ENCODE measurements at places on chromosomes 5 and 9.

DNA sequence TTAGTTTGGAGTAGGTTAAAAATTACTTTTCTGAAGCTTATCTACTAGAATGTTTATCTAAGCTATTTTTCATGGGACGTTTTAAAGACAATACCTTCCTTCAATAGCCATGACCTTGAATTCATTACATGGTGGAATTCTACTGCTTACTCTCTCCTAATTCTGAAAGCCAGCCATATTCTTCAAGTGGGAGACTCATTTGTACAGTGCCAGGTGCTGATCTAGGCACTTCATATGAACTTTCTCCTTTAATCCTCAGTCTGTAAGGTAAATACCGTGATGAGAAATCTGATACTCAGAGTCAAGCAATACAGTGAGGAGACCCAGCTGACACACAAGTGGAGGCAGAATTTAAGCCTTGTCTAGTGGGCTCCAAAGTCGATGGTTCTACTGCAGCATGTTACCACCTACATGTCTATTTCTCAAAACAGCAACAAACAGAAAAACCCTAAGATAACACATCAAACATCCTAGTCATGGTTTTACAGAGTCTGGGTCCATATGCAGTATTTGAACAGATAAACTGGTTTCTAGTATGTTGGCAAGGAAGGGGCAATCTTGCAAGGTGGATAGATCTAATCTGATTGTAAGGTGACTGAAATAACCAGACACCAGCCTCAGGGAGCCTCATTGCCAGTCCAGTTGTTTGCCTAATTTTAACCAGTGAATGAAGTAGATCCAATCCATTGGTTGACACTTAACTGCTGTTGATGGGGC is 243.7 kb downstream of the PIK3R1 start:
- DNase-seq, result no peak

DNA sequence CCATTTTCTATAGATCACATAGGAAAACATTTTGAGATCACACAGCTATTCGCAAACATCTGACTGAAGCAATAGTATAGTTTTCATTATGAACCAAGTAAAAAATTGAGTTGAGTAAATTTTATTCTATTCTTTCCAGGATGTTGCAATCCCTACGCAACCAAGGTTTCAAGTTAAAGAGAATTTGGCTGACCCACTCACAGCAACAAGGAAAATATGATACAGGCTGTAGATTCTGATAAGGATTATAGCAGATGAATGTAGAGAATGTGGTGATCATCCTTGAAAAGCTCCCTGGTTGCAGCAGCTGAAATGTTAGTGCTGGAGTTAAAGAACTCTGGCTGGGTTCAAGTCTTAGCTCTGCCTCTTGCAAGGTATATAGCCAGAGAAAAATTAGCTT is 4.7 kb downstream of the ABCA1 start:
- no peak for DNase-seq

- no peak for DNase-seq
Observed at GRCh38 chr9:113042884-113043657, 13.5 kb downstream of the ZFP37 start.

GRCh38 chr9:89881431-89881830 is 276.6 kb downstream of the GADD45G start:
- no peak for DNase-seq

- no peak for DNase-seq
Observed at GRCh38 chr9:137236936-137237421, 4.1 kb upstream of the TUBB4B start.

GRCh38 chr9:126000731-126001580 is 253.8 kb downstream of the PBX3 start:
- DNase-seq, result no peak

DNA sequence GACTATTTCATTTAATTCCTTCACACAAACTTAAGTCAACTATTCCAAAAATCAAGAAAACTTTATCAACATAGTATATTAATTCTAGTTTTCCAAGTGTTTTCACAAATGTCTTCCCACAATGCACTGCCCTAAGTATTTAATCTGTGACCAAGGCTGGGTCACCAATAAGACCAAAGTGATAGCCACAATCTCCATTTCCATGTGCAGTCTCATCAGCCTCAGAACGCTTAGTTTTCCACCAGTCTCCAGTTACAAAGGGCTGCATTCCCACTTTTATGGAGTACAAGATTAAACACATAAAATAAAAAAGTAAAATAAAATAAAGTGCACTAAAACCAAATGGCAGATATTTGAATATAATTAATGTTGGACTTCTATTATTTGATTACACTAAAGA is 371.6 kb upstream of the CCNH start:
- DNase-seq, result no peak

DNA sequence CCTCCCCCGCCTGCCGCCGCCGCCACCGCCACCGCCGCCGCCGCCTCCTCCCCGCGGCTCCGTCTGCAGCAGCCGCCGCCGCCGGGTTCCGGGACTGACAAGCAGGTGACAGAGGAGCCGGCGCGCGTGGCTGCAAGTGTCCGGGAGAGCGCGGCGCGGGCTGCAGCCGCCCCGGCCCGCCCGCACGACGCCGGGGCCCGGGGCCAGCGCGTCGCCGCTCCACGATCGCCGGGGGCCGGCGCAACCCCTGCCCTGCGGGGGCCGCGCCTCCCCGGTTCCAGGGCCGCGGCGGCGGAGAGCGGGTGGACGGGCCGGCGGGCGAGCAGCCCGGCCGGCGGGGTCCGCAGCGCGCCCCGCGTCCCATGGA is 343 bp downstream of the LMX1B start:
- no peak for DNase-seq

All from Ammon's horn (tissue), 1 donor.